ENCODE measurements at places on chromosomes 4 and X.

DNA sequence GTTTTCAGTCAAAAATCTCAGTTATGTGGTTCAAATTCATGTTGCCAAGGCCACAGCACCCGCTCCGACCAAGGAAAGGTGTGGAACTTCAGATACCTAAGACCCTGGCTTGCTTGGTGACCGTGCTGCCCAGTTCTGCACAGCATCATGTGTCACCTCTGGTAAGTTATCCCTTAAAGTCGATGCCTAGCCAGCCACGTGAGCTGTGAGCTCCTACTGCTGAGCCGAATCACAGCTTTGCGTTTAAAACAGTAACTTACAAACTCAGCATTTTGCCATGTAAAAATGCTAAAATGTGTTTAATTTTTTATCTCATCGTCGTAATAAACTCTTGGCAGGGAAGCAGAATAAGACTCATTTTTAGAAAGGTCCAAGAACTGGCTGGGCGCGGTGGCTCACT lies 5.3 kb downstream of the TMEM271 start:
- DNase-seq, result no peak

DNA sequence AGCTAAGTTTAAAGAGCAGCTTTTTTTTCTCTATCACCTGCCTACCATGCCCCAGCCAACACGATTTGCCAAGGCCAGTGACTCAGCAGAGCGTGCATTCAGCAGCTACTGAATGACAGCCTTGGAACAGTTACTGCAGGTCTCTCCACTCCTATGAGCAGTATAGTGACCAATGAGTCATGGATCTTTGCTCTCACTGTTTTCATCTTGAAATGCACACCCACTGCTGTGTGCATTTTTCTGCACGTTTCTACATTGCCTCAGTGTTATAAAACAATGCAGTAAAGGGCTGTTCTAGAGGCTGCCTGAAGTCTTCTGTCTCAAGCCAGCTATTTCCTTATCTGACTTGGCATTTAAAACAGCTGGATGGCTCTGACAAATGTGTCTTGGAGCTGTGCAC lies 66.0 kb upstream of the C4orf54 start:
- DNase-seq, result no peak

DNA sequence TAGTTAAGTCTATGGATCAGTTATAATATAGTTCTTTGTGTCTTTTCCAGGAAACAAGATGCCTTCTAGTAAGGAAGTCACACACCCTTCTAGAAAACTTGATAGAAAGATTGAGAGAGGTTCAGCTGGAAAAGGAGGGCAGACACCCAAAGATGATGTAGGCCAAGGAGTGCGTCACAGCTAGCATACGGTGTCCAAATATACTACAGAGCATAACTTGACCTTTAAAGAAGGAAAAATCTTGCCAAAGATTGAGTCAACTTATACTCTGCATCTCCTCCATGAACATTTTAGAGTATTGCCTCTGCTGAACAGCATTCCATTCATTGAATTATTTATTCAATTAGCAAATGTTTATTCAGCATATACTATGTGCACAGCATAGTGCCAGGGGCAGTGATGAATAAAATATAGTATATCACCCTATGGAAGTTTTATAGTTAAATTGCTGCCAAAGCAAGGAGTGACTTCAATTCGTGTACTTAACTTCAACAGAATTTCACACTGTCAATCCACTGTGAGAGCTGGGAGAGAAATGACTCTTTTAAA lies 51.9 kb upstream of the SLC6A14 start:
- DNase-seq, result no peak

- DNase-seq, result no peak
These were observed 32.4 kb upstream of the PJA1 start for GRCh38 chrX:69197690-69198089.

DNA sequence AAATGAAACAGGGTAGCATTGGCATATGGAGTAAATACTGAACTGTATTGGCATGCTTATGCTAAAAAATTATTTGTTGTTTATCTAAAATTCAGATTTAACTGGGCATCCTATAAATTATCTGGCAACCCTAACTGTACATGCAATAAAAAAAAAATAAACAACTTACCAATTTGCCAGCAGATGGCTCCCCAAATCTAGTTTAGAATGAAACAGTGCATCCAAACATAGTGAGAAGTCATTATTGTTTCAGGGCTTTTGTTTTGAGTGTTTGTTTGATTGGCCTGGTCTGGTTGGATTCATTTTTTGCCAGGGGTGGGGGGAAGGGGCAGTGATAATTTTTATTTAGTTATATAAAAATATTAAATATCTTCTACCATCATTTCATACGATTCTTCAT lies 12.8 kb upstream of the NSUN7 start:
- DNase-seq, result no peak

DNA sequence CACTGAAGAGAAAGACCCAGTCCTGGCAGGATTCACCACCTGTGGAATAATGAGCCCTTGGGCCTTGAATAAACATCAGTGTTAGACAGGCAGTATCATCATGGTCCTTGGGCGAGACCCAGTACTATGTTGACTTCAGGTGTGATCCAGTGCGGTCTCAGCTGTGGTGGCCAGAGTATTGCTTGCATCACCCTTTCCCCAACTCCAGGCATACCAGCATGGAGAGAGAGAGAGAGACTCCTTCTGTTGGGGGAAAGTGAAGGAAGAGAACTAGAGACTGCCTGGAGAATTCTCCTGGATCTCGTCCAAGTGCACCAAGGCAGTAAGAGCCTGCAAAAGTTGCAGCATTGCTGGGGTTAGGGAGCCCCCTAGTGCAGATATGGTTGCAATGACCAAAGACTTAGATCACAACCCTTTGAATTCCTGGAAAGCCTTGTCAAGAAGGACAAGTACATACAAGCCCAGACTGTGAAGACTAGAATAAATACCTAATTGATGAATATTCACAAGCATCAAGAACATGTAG lies 61.1 kb upstream of the VAMP7 start:
- DNase-seq, result peak; percentile 27

- peak; percentile 49 for DNase-seq
These were observed 419 bp downstream of the ADD1 start for GRCh38 chr4:2843941-2844584.

DNA sequence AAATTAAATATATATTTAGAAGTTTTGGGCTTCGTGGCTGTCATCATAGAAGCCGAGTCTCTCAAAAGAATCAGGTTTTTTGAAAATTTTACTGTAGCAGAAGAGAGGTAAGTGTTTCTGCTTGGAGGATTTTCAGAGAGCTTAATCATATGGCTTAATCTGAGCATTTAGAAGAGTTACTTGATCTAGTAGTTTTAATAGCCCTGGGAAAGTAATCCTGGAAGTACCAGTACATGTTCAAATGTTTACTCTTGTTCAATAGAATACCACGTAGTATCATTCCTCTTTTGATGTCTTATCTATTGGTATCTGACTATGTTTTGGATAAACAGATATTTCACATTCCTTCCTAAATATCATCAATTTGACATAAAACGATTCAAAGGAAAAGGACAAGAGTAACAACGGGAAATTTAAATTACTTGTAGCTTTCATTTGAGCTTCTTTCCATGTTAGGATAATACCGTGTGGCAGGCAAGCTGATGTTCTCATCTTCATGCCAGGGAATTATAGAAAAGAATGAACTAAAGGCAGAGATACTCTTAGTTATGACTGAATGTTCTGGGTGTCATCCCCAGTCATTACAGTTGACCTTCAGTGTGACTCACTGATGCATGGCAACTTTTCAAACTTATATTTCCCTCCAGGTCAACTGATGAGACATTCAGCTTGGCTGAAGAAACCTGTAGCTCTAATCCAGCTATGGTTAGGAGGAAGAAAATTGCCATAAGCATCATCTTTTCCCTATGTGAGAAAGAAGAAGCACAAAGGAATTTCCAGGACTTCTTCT lies 89.8 kb downstream of the FNIP2 start:
- DNase-seq, result no peak

DNA sequence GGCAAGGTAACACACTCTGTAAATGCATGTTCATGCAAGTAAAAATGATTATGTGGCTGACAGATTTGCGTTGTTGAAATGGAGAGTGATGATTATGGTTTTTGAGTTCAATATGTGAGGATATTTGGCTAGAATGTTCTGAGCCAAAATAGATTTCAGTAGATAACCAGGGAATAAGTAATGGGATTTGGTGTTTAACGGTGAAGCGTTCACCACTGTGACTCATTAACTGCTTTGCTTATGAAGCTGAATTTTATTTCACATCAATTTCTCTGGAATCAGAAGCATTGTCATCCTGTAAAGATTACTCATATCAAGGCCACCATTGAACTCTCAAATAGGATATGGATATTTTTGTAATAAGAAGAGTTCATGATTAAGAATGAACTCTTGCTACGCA lies 11.7 kb downstream of the AFP start:
- DNase-seq, result no peak

GRCh38 chr4:3436798-3437581 lies 4.8 kb upstream of the HGFAC start:
- no peak for DNase-seq

DNA sequence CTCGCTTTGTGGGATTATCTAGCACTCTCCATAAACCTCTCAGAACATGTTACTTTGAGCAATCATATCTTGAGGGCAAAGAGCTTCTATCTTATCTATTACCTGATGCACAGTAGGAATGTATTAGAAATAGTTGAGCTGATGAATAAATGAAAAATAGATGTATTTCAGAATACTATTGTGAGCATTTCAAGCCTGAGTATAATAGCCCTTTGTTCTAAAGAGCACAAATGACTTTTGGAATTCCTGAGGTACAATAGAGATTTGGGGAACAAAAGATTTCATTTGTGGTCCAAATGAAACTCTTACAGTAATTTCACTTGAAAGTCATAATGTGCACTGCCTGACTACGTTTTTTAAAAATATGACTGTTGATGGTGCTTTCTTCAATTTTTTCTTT lies 159.5 kb downstream of the UGT8 start:
- DNase-seq, result peak; percentile 6

Measured in neuronal stem cell (in vitro differentiated cells).